ENCODE measurements at places on chromosomes 13 and 19.

GRCh38 chr13:29496241-29496712, 99.2 kb downstream of the SLC7A1 start:
- DNase-seq: peak; percentile 1

DNA sequence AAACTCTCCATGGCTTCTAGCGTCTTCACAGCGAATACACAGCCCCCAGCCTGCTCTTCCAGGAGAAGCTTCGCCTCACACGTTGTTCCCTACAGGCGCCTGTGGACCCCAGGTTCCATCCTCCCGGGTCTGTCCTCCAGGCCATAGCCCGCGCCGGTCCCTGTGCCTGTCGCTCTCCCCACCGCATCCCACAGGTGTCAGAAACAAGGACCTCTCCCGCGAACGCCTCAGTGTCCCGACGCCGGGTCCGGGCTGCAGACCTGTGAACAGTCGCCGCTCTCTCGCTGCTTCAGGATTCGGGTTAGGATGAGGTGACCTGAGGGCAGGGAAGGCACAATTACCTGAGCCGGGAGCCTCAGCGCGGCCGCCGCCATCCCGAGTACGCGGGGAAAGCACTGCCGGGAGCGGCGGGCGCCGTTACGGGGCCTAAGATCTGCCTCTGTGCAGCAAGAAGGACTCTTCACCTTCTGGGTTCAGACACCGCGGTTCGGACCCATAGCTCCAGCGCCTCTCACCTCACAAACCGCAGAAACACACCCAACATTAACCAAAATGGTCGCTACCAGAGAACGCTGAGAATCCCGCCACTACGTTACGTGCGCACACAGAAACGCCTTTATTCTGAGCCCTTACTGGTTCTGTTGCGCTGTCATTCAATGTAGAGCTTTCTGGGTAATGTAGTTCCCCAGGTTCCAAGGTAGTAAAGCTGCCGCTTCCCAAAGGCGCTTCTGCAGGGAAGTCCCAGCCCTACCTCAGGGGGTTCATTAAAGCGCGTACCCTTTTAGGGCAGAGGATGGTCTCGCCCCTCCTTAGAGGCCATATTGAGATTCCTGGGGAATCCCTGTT, at the start of gene ZNF418:
Gene ZNF418 (minus strand): TSS at position 583 of the 846 bp plus-strand sequence. CDS start 1,580 bp downstream, outside the sequence.
- peak; percentile 70 for DNase-seq

- no peak for DNase-seq
These were observed 511.5 kb downstream of the UQCRFS1 start for GRCh38 chr19:28701491-28701890.

GRCh38 chr13:100815476-100816046, 141.0 kb upstream of the TMTC4 start:
- no peak for DNase-seq

DNA sequence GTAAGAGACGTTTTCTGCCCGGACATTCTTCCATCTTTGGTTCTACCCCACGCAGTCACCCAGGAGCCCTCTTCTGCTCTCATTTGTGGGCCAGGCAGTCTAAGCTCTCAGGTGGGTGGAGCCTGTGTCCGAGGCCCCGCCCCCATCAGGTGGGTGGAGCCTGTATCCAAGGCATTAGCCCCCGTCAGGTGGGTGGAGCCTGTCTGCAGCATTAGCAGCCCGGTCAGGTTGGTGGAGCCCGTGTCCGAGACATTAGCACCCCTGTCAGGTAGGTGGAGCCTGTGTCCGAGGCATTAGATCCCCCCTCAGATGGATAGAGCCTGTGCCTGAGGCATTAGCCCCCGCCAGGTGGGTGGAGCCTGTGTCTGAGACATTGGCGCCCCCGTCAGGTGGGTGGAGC, 45.5 kb upstream of the C13orf46 start:
- DNase-seq: peak; percentile 55

DNA sequence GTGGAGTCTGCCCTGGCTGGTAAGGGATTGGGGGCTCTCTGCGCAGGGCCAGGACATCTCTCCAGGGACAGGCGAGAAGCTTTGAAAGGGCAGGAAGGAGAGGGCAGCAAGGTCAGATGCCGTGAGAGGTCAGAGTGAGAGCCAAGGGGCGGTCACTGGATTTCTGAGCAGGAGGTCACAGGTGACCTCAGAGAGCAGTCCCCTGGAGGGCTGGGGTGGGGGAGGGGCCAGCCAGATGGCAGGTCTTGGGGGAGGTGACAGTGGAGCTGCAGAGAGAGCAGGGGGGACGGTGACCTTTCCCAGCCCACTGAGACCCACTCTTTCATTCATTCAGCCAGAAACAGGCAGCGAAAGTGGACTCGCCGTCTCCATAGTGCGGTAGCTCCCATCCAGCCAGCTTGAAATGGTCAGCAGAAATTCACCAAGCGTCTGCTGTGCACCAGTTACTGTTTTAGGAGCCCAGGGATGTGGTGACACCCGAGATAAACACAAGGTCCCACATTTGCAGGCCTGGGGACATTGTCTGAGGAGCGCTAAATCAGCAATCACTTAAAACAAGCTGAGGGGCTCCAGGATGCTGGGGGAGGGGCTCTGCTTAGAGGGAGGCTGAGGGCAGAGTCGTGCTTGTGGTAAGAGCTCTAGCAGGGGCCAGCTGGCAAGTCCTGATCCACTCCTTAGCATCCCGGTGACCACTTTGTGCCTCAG, 10.2 kb downstream of the CARM1 start:
- no peak for DNase-seq

- DNase-seq: no peak
These were observed 293.3 kb upstream of the MAB21L1 start for GRCh38 chr13:35769812-35770211.
